ENCODE measurements at places on chromosomes 7 and 10.

- no peak for DNase-seq
Observed at GRCh38 chr7:95808396-95808795, 36.0 kb downstream of the DYNC1I1 start.

DNA sequence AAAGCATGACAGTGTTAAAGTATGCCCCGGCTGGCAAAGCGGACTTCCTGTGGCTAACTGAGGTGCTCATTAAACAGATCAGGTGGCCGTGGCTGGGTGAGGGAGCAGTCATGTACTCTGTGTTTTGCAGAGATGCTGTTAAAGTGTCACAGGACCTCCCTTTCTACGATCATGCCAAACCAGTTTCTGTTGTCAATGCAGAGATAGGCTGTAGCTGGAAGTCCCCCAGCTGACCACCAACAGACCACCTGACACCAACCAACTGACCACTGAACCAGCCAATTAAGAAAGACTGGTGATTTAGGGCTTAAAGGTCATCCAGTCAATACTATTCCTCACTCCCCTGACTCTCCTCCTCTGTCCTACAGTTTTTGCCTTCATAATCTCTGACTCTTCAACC lies 431.1 kb upstream of the LRGUK start:
- no peak for DNase-seq

DNA sequence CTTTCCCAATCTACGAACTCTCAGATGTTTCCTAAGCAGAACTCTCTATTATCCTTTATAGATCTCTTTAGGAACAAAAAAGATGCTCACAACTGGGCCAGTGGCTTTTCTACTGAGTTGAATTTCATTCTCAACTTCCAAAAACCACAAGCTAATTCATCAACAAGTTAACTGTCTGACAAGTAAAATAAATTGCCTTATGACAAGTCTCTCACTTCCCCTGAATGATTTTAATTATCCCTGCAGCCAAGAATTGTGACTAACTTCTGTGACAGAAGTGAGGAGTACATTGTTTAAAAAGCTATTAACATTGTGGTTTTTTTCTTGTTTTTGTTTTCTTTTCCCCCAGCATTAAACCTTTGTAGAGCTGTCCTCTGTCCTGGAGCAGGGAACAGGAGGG lies 343.1 kb downstream of the HPSE2 start:
- no peak for DNase-seq

GRCh38 chr10:132264966-132265889 lies 42.5 kb downstream of the STK32C start:
- DNase-seq: no peak

GRCh38 chr10:123888751-123889150 lies 2.9 kb downstream of the CPXM2 start:
- DNase-seq: no peak

- DNase-seq: no peak
Observed at GRCh38 chr10:88849234-88849633, 2.4 kb downstream of the ANKRD22 start.

DNA sequence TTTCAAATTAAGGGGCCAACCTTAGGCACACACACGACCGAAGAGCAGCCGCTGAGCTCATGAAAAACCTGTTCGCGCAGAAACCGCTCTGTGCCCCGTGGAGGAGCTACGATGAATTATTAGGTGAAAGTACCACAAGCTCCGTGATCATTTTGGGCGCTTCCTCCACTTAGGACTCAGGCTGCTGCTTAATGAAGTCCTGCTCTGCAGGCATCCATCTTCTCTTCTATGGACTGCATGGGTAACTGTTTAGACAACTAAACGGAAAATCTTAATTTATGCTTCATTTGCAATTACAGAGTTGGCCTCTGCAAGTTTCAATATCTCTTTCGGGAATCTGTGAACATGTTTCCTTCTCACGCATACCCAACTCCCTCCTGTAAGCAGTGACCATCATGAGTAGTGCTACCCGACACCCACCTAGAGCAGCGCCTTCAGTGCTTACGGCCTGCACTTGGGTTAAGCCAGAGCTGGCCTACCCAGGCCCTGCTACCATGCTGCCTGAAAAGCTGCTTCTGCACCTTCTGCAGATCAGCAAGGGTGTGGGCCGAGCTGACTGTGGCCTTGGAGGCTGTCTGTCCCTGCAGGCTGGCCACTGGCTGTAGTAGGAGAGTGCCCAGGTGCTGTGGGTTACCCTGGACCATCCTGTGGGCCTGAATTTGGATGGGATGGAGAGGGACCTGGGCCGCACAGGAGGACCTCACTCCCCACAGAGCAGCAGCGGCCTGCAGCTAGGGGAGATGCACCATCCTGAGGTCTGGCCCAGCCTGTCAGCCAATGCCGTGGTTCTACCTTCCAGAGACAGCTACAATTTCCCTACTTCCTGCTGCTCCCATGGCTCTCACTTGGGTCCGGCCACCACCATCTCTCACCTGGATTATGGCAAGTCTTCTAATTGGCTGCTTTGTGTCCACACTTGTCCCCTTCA lies 36.0 kb downstream of the GNA12 start:
- DNase-seq: no peak

- no peak for DNase-seq
Observed at GRCh38 chr7:73909996-73910395, 49.0 kb downstream of the TMEM270 start.

GRCh38 chr7:134900166-134900982 lies 85.9 kb upstream of the AGBL3 start:
- no peak for DNase-seq

DNA sequence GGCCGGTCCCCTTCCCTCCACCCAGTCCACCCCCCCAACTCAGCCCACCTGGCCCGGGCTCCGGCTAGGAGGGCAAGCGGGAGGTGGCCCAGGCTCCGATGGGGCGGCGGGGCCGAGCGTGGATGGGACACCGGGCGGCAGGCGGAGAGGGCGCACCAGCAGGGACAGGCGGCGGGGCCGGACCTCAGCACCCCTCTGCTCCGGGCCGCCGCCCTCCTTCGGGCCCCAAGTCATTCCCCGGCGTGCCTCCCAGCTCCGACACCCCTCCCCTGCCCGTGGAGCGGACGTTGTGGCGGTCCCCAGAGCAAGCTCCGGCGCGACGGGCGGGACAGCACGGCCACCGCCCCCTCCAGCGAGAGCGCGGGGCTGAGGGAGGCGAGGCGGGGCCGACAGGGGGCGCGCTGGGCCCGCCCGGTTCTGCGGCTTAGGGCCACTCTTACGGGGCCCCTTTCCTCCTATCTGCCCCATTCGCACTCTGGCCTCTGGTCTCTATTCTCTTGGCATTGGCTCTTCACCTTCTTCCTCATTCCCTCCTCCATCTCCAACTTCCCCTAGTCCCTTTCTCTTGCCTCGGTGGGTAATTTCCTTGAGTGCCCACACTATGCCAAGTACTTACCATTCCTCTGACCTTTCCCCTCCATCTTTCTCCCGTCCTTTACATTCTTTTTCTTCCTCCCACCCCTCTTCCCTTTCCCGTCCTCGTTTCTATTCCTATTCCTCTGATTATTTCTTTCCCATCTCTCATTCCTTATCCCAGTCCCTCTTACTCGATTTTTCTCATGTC lies 701 bp upstream of the GBX1 start:
- DNase-seq: peak; percentile 52

GRCh38 chr10:60708666-60709065 lies 69.6 kb upstream of the CDK1 start:
- peak; percentile 65 for DNase-seq

DNA sequence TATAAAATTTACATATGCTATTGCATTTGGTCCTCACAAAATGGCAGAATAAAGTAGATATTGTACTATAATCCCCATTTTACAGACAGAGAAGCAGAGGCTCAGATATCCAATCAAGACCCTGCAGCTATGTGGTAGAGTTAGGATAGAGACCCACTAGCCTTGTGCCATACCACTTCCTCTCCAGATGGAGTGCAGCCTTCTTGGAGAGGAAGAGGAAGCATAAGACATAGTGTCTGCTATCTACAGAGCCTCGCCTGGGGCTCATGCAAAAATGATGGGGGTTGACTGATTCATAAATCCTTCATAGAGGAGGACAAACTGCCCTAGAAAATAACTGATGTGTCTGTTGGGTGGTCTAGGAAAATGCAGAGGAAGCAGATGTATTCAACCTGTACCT lies 447.3 kb downstream of the KCNMA1 start:
- DNase-seq: no peak

- no peak for DNase-seq
Observed at GRCh38 chr7:159229683-159230475, 85.2 kb upstream of the VIPR2 start.

DNA sequence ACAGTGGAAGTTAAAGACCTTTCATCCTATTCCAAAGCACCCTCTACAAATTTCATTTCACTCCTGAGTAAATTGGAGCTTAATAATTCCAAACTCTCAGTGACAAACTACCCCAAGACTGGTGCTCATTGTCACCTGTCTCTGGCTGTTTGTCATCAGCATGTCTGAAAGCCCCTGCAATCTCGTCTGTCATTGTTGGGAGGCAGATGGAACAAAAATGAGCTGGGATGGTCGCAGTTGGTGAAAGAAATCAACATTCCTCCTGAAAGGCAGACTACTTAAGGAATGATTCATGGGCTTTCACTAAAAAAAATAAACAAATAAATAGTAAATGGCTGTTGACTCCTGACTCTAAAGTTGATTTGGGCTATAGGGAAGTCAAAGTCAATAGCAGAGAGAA lies 69.7 kb upstream of the PALS2 start:
- DNase-seq: no peak

- DNase-seq: no peak
Observed at GRCh38 chr10:18886102-18886501, 162.5 kb upstream of the MALRD1 start.

DNA sequence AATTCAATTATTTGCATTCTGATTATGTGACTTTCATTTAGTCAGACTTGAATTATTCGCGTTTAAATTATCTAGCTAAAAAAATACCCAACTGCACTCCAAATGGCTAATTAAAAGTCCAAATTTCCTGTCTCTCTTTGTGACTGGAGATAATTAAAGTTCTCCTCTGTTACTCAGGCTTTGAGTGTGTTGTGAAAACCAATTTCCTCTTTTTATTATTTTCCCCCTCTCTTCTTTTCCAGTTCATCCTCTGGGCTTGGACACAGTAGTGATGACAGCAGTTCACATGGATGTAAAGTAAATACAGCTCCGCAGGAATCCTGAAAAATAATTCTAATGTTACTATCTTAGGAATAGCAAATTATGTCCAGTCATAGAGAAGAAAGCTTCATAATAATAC lies 80.6 kb downstream of the SNX10 start:
- no peak for DNase-seq

DNA sequence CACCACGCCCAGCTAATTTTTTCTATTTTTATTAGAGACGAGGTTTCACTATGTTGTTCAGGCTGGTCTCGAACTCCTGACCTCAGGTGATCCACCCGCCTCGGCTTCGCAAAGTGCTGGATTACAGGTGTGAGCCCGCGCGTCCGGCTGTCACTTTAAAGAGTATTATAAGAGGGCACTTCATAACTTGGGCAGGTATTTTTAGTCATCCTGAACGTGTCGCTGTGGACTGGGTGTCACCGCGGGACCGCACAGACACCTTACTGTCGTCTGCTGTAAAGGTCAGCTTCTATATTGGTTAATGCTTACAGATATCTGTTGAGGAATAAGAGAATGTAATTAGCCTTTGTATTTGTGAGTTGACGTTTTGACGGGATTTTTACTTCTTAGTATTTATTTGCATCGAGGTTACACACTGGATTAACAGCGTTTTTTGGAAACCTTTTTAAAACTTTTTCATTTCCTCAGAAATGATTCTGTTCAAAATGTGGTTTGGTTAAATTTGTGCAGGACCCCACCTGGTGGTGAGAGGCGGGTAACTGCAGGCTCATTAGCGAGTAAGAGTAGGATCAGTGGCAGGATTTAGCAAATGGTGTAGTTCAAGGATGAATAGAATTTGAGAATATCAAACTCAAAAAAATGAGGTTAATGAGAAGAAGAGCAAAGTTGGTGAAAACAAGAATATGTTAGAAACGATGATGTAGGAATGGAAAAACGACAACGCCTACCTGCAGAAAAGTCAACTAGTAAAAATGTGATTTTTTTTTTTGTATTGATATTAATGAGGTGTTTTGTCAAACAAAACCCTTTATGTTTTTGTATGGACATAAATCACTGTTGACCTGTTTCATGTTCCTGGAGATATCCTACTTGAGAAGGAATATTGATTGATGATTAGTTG lies 3.2 kb downstream of the DNAJB6 start:
- peak; percentile 63 for DNase-seq

- DNase-seq: no peak
Observed at GRCh38 chr7:120588862-120589261, 269.1 kb downstream of the TSPAN12 start.

DNA sequence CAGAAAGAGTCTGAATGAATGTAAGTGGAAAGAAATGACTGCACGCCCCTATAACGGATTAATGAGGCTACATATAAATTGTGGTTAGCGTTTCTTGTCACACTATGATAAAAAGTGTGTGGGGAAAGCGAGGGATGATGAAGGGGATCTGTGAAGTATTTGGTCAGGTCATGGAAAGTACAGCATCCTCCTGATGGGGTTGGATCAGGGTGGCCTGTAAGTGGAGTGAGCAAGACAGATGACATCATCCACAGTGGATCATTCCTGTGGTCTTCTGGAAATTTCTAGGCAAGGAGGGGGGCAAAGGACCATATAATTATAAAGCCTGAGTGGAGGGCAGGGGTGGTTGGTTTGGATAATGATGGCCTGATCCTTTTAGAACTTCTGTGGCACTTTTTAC lies 606.0 kb downstream of the INHBA start:
- DNase-seq: no peak

DNA sequence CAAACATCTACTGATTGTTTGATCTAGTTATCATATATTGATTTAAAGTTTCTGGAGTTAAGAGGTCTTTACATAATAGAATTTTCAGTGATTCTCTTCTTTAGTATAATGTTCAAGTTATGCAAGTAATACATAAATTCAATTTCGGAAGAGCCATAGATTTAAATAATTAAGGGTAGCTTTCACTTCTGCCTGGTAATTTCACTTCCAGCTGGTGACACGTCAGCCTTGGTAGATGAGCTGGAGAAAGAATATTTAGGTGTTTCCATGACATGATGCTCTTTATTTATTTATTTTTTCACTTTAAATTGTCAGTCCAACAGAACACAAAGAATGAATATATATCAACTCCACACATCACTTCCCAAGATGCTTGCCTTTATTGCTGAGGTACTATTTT lies 5.2 kb upstream of the OTUD1 start:
- DNase-seq: no peak

GRCh38 chr7:90766814-90767564 lies 170.9 kb downstream of the CDK14 start:
- no peak for DNase-seq

GRCh38 chr7:26533217-26533616 lies 241.6 kb downstream of the SNX10 start:
- no peak for DNase-seq

DNA sequence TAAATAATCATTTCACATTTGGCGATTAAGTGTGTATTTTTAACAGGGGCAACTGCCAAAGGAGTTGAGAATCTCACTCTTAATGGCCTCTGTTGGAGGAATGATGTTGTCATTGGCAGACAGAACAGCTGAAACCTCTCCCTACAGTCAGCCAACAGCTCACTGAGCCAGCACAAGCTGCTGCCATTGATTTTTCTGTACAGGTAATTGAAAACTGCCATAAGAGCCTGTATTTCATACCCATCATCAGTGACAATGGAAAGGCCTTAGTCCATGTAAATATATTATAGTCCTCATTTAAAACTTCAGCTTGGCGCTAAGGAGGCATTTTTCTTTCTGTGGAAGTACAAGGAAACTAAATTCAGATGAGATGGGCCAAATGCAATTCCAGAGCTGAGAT lies 28.1 kb upstream of the PTN start:
- no peak for DNase-seq
